Activated CD4-positive, CD25-positive, alpha-beta regulatory T cell treated with anti-CD3 and anti-CD28 coated beads, Interleukin-2, amount 50 U/mL, for 16 hours (primary cell): ENCODE measurements at places on chromosomes 4 and X.

GRCh38 chrX:85084770-85085393 is 81.2 kb downstream of the APOOL start:
- DNase-seq, result no peak

GRCh38 chr4:128793859-128794672 is 15.4 kb upstream of the JADE1 start:
- DNase-seq, result no peak

- no peak for DNase-seq
Observed at GRCh38 chr4:39658756-39659155, 20.1 kb upstream of the SMIM14 start.

DNA sequence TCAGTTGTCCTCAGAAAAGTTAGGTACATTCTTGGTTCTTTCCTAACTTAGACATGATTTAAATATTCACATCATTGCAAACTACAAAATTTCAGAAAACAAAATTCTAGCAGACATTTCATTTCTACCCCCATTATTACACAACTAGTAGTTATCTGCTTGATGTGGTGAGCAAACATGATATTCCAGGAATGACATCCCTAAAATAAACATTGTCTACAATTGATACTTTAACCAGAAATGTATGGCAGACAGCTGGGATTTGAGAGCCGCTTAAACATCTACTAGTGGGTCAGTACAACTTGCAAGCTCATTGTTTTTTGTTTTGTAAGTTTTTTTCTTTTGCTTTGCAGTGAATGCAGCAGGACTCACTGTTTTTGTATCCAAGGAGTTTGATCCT is 32.1 kb upstream of the AMBN start:
- no peak for DNase-seq

DNA sequence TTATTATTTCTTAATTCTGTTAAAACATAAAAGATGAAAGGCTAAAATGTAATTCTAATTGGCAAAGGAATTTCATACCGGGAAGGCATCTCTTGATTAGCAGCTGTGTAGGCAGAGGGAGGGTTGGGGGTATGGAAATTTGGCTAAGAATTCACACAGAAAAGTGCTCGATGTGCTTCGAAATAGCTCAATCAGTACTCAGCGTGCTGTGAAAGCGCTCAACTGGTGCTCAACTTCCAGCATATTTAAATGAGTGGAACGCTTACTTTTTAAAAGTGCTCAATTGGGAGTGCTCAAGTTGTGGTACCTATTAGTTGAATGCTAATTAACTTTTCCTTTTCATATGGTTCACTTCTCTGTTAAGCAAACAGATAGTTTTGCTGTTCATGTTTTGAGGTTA is 695.9 kb upstream of the ATOH1 start:
- DNase-seq, result no peak

DNA sequence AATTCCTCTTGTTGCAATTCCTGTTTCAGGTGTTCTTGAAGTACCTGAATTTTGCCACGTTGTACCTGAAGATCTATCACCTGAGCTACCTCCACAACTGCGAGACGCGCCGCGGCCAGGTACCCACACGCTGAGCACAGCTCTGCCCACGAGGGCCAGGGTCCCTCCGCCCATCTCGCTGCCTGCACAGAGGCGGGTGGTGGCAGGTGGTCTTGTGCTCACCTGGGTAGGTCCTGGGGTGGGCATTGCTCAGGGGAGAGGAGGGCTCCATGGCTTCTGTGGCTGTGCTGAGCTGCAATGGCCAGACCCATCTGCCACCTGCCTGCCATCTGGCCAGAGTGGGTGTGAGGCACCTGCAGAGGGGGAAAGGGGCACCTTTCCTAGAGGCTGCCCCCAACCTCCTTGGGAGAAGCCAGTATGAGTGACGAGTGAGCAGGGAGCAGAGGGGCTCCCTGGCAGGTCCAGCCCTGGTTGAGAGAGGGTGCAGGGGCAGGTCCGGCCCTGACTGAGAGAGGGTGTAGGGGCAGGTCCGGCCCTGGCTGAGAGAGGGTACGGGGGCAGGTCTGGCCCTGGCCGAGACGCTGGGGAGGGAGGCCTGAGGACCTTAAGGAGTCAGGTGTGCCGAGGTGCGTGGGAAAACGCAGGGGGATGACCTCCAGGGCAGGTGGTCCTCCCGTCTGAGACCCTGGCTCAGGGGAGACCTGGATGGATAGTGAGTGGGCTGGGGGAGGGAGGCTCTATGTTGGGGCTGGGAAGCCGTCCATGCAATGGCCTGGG is 10.7 kb downstream of the PDE6B start:
- no peak for DNase-seq

GRCh38 chrX:109384699-109385098 is 97.2 kb downstream of the GUCY2F start:
- no peak for DNase-seq

DNA sequence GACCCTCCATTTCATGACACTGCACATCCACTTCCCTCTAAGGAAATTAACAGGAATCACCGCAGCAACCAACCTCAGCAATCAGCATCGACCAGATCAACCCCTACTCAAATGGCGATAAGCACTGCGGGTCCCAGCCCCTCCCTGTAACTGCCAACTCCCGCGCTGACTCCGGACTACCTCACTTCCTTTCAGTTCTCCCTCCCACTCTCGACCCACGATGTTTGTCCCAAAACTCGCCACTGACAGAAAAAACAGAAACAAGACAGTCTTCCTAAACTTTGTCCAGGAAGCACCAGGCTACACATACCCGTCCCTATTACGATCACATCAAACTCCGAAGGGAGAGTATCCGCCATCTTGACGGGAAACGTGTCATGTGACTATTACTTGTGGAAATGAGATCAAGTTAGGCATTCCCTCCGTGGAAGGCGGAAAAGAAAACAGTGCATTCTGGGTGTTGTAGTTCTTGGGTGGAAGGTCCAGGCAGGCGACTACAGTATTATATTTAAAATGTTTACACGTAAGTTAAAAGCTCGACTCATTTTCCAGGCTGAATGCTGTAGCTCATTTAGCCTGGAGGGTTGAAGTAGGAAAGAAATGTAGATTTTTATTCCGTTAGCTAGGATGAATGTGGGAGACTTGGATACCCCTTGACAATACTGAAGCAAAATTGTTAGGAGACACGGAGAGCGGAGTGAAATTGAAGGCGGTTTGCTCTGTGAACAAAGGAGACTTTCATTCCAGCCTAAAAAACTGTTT is at the start of gene CHM:
TSS of gene CHM (minus strand) at position 385 of the 762 bp plus-strand sequence. CDS start at position 359, 26 bp downstream.
- peak; percentile 36 for DNase-seq

DNA sequence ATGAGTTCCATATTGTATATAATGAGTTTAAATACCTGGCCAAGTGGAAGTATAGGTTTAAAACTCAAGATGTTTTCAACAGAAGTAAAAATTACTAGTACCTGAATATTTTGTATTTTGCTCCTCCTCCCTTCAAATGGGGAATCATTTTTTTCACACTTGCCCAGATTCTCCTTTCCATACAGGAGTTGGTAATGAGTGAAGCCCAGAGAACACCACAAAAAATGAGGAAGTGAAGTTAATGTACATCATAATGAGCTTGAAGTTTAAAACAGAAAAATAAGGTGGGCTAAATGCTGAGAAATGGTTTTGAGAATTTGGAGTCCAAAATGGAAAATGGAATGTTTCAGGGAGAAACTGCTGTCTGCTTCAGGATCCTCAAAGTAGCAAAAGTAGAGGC is 364.8 kb upstream of the EMCN start:
- DNase-seq, result no peak

- no peak for DNase-seq
Observed at GRCh38 chr4:45663003-45663402, 460.9 kb downstream of the GABRG1 start.

DNA sequence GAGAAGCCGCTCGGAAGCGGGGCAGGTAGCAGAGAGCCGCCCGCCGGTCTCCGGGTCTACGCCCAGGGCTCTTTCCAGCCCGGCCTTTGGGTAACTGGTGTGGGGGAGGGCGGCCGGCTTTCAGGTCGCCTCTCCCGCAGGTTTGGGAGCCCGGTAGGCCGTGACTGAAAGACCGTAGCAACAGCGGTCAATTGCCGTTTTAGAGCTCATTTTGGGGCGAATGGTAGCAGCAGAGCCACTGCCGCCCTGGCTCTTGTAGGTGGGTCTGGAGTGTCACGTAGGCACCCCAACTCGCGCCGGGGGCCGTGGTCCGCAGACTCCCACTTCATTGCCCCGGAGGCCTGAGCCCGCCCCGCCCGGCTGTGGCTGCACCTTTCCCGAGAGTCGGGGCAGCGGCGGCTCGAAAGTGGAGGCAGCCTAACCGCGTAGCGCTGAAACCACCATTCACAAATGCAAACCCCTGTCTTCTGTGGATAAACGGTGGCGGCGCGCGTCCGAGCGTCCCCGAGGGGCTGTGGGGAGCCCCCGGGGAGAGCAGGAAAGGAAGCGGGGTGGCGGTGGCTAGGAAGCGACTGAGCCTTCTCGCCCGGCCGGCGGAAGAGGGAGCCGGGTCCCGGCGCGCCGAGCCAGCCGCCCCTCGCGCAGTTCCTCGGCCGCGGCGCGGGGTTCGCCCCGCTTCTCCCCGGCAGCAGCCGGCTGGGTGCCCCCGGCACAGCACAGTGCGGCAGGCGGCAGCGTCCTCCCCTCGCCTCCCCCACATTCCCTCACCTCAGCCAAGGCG is 2185.1 kb upstream of the TENM3 start:
- DNase-seq, result no peak

DNA sequence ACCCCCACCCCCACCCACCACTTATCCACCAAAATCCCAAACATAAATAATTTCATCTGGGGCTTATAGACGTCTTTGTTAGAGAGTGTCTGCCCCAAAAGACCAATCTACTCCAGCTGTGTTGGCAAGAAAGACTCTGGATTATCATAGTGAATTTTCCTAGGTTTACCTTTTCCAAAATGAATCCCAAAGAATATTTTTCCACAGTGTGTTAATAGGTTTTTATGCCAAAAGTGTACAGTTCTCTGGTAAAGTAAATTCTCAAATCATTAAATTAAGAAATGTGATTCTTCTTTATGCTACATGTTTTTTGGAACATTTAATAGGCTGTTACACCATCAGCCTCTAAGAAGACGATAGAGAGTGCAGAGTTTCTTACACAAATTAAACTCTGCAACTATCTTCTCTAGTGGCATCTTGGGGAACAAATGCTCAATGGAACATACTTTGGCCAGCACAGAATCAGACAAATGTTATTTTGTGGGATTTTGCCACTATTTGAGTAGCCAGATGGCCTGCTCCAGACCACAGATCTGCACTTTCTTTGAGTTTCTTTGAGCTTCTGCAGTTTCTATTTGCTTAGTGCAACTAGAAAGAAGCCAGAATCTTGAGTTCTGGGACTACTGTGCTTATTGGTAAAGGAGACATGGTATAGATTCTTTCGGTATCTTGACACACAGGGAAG is 206.0 kb downstream of the KIT start:
- no peak for DNase-seq

GRCh38 chr4:6259886-6260285 is 9.8 kb upstream of the WFS1 start:
- no peak for DNase-seq

- no peak for DNase-seq
Observed at GRCh38 chrX:37640142-37640541, 45.4 kb upstream of the XK start.

GRCh38 chrX:3142259-3143042 is 101.2 kb downstream of the ARSF start:
- no peak for DNase-seq

DNA sequence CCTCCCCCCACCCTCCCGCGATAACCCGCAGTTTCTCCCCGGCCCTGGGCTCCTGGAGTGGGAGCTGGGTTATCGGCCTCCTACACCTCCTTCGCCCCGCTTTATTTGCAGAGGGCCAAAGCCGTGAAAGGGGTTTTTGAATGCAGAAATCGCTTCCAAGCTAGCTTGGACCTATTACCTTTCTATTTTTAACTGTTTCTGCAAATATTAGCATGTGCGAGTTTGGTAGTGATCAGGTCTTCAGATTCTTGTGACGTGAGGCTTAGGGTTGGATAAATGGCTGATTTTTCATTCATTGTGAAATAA is 1.3 kb downstream of the USP9X start:
- DNase-seq, result no peak

GRCh38 chrX:154718616-154719015 is 32.3 kb downstream of the GAB3 start:
- no peak for DNase-seq

DNA sequence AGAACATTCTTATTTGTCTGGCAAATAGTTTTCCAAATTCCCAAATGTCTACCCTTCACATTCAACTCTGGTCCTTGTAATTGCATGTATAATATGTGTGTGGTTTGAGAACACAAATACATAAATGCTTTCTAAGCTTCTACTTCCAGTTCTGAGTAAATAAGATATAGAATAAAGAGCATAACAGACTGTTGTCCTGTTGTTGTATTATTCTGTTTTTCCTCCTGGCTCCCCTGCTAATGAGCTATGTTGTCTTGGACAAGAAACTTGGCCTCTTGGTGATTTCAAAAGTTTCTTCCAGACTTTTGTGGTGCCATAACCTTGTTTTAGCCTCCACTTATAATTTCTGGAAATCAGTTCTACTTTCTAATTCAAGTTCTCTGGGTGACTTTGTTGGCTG is 75.3 kb upstream of the USP38 start:
- DNase-seq, result no peak

- DNase-seq, result no peak
Observed at GRCh38 chr4:3682236-3683076, 83.7 kb upstream of the ADRA2C start.

DNA sequence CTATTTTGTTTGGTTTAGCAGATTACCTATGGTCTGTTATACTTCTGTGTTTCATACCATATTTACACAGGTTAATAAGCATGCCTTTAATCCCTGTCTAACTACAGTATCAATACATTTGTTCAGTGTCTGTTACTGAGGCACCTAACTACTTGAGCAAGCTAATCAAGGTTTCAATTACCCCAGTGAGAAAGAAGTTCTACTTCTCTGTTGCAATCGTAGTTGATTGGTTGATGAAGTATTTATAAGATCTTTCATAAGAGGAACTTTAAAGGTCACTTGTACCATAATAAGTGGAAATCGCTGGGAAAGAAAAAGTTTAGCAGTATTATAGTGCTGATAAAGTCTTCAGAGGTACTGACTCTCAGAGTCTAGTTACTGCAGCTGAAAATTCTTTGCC is 490.6 kb downstream of the RPA4 start:
- DNase-seq, result no peak

- no peak for DNase-seq
Observed at GRCh38 chr4:107977966-107978705, 11.6 kb upstream of the HADH start.

DNA sequence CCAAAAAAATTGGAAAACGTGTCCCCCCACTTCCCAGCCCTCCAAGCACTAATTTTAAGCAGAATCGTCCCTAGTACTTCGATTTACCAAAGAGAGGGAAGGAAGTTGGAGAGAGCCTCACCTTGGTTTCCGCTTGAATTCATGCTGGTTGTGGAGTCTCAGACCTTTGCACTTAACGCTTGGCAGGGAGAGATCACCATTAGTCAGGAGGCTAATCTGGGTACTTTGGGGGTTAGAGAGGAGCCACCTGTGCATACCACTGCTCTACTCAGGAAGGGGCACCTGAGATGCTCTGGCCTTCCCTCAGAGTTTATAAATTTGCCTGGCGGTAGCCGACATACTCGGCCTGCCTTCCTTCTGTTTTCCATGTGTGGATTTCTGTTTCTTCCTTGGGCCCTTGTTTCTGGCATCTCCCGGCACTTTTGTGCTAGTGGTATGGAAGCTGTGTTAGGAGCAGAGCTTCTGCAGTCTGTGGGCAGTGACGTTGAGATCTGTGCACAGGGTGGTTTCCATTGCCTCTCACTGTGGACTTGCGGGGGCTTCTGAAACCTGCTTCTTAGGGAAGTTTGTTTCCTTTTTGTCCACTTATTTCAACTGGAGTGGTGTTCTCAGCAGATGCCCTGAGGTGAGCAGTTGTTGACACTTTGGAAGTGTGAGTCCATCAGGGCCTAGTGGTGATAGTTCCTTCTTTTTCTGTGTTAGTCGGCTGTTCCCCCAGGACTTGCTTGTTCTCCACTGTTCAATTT is 104.2 kb downstream of the TMEM131L start:
- DNase-seq, result no peak
